Calu3 (cell line): ENCODE measurements at places on chromosomes 5 and 9. TPM values are rescaled to one million over a fixed set of nuclear protein-coding genes. Genes with fewer than 3 reads are reported as not detected.

FAM78A gene
- total RNA-seq: not detected in 2 replicates

GRCh38 chr5:108743319-108743718 lies 4.4 kb upstream of the FER start:
- no peak for DNase-seq

GRCh38 chr9:78210841-78211301 lies 25.0 kb upstream of the CEP78 start:
- no peak for DNase-seq

GRCh38 chr9:70921136-70921535 lies 200.3 kb downstream of the TRPM3 start:
- no peak for DNase-seq

DNA sequence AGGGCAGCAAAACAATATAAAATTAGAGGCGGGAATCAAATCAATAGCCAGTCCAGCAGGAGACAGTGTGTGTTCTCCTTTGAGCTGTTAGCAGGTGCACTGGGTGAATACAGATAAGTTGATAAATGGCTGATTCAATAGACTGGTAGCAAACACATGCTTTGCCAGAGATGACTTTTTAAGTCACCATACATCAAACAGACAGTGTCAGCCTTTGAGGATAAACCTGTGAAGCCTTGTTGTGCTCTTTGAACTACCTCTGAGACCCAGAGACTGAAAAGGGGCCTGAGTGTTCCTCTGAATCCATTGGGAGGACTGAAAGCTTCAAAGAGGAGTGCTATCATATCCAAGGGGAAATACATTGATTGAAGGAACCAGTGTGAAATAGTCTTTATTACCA lies 301.9 kb downstream of the RASEF start:
- DNase-seq: no peak
